ENCODE measurements at places on chromosomes 2 and 18.

- DNase-seq = no peak
These were observed 1.2 kb downstream of the MRPL19 start for GRCh38 chr2:75647771-75648170.

- DNase-seq = no peak
These were observed 61.0 kb downstream of the MGAT5 start for GRCh38 chr2:134314681-134315368.

GRCh38 chr2:257429-257828 lies 6.4 kb downstream of the SH3YL1 start:
- no peak for DNase-seq

DNA sequence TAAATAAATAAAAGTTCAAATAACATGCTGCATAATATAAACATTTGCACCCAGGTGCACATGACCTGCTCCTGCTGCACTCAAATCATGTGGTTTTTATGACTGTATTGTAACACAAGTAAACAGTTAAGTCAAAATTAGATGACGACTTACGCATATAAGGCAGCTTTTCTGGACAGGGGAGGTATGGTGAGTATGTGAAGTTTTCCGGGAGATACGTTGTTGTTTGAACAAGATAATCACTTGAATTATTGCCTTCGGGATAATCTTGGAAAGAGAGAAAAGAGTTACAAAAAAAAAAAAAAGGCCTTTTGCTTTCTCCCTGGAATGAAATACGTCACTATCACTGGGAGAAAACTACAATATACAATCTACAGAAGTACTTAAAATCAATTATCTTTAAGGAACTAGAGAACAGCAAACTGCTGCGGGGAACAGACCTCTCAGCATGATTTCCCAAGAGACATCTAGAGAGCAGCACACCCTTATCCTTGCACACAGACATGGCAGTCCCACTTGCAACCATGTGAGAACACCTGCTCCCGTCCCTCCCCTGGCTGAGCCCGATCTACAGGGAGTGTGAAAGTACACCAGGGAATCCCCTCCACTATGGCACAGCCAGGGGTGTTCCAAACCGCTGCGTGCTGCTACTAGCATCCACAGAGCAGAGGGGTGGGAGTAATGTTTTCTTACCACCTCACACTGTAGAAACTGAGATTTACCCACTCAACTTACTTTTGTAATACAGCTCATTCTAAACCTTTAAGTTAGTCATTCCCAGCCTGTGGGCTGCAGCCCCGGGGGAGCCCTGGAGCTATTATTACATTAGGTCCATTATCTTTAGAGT lies 26.3 kb downstream of the B4GALT6 start:
- DNase-seq = no peak

- DNase-seq = no peak
These were observed 275.7 kb upstream of the SPRED2 start for GRCh38 chr2:65708086-65708485.

DNA sequence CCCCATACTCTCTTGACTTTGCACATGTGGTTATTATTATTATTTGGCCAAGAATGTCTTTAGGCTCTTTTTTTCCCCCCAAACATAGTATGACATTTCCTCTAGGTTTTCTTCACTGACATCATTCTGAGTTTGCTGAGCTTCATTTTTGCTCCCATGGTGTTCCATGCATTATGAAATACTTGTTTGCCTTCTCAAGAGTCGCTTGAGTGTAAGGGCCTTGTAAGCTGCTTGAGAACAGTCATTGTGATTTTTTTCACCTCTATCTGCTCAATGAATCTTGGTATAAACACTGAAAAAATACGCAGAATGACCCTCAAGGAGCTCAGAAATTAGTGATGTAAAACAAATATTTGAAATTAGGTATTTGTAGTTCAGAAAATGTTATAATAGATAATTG lies 688.9 kb downstream of the CNTNAP5 start:
- DNase-seq = no peak

DNA sequence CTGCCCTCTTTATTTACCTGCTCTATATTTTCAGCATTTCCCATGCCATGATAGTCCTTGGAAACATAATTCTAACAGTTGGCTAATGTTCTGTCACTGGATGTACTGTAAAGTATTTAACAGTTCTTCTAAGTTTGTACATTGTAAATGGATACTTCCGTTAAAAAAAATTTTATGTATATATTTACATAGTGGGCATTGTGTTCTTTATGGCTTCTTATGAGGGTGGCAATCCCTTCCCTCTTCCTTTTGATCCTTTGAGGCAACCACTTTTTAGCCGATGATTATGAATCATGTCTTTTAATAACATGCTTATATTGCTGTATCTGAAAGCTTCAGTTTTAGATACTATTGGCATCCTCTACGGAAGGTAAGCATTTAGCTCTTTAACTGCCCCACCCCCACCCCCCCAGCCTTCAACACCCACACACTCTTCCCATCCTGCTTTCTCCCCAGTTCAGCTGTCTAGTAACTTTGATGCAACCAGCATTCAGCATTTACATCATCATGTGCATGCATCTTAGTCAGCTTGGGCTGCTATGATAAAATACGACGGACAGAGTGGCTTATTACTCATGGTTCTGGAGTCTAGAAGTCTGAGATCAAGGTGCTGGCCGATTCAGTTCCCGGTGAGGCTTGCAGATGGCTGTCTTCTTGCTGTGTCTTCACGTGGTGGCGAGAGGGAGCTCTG lies 21.0 kb upstream of the EDAR start:
- DNase-seq = no peak

DNA sequence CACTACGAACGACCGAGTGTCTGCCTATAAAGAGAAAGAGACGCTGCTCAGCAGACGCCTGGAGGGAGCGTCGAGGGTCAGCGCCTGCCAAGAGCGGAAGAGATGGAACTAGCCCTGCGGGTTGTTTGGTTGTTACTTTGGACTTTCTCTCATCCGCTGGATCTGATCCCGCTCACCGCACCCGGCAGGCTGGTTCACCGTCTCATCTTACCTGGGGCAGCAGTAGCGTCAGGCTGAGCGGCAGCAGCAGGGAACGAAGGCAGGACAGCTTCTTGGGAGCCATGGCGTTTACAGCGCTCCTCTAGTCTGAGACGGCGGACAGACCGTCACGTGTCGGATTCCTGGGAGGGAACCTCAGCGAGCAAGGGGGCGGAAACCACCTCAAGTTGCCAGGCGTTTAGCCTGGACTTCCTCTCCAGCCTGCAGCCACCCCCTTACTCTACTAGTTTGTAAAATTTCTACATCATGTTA lies 1.9 kb downstream of the GLB1L start:
- no peak for DNase-seq

GRCh38 chr2:188187726-188188125 lies 103.9 kb upstream of the GULP1 start:
- no peak for DNase-seq

DNA sequence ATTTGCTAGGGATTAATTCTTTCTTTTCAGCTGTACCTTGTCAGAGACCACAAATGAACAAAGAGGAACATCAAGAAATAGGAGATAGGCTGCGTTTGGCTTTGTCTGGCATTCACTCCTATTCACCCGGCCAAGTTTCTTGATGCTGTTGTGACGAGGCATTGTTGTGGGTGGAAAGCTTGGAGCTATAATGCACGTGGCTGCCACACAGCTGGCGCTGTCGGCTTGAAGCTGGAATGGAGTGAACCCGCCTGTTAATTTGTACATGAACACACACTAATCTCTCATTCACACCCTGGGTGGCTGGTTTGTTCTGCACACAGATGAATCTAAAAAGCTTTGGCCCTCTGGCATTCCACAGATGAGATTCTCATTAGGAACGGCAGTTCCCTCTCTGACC lies 274.9 kb upstream of the GYPC start:
- DNase-seq = no peak

DNA sequence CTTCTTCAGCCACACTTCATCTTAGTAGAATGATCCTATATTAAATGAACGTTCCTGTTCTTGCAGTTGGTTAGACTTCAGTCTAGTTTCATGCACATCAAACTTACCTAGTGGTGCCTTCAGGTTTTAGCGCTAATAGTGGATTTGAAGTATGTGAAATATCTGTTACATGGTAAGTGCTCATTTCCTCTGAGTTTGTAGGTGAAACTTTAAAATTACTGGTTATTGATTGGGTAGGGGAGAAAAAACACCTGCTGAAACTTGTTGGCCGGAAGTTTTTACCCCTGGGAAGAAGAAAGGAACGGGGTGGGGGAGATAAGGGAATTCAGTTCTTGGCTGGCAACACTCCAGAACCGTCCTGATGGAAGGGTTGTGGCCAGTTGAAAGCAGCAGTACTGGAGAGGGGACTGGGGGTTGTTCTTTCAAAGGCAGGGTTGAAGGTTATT lies 112.8 kb downstream of the SPTBN1 start:
- no peak for DNase-seq

GRCh38 chr18:63177919-63178821 lies 141.4 kb downstream of the BCL2 start:
- DNase-seq = peak; percentile 42

DNA sequence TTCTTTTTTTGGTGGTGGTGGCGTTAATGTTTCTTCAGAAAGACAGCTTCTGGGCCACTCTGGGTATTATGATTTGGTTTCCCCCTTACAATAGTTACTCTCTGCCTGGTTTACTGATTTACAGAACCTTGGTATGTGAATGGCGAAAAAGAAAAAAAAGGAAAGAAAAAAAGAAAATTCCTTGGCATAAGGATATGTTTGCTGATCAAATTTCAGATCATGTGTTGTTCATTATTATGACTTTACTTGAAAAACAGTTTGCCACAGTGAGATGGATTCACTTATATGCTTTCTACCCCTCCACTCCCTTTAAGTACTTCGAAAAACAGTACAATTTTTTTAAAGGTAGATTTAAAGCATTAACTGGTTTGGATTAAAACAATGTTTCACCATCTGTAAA lies 21.0 kb downstream of the BCL11A start:
- DNase-seq = peak; percentile 70

DNA sequence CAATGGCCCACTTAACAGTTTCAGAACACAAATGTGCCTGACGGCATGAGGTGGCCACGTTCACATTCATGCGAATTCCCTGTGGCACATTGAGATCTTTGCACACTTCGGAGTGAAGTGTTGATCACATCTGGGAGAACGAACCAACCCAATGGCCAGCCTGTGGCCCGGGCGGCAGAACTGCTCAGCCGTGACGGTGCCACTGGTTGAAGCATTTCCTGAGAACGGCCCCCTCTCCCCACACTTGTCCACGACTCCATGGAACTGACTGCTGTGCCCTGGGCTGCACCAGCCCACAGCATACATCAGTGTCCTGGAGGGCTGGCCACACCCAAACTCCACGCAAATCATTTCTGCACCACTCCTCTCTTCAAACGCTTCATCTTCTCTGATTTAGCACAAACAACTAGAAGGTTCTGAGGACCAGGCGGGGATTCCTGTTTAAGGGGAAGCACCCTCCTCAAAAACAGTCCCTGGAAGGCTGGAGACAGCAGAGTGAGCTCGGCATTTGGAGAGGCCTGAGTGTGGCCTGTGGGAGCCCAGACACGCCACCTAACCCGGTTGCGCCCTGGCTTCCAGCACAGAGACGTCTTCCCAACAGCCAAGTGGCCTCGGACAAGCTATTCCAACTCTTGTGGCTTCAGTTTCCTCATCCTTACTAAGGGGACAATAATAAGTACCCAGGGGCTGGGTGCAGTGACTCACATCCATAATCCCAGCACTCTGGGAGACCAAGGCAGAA lies 9.9 kb upstream of the SALL3 start:
- no peak for DNase-seq

DNA sequence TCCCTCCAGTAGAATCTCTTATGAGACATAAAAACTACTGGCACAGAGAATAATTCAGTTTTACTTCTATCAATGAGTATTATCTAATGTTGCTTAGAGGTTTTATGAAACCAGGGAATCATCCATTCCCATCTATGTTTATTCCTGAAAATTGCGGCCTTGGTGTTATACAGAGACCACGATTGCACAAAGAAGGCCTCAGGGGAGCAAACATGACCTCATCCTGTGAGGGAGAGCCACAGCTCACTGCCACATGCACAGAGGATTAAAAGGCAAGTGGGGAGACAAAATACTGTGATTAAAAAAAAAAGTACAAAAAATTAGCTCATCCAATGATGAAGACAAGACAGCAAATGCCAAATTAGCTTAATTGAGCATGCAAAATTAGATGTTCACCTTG lies 111.8 kb upstream of the SLC35G4 start:
- DNase-seq = peak; percentile 54

DNA sequence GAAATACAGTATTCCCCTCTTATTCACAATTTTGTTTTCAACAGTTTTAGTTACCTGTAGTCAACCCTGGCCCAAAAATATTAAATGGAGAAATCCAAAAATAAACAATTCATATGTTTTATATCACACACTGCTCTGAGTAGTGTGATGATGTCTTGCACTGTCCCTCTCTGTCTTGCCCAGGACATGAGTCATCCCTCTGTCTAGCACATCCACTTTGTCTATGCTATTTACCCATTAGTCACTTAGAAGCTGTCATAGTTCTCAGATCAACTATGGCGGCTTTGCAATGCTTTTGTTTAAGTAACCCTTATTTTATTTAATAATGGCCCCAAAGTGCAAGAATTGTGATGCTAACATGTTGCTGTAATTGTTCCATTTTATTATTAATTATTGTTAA lies 380.6 kb upstream of the REG3G start:
- no peak for DNase-seq

- peak; percentile 97 for DNase-seq
These were observed 211.9 kb downstream of the AGPS start for GRCh38 chr2:177604271-177605065.

DNA sequence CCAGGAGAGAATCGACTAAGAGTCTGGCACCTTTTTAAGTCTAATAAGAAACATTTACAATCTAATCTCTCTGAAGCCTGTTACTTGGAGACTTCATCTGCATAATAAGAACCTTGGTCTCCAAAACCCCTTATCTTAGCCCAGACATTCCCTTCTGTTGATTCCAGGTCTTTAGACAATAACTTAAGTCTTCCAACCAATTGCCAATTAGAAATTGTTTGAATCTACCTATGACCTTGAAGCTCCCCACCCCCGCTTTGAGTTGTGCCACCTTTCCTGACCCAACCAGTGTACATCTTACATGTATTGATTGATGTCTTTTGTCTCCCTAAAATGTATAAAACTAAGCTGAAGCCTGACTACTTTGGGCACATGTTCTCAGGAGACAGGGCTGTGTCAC lies 49.5 kb upstream of the DTNA start:
- DNase-seq = no peak

GRCh38 chr2:133732982-133733900 lies 165.0 kb upstream of the NCKAP5 start:
- no peak for DNase-seq

- no peak for DNase-seq
These were observed 52.8 kb downstream of the ADNP2 start for GRCh38 chr18:80161781-80162417.

DNA sequence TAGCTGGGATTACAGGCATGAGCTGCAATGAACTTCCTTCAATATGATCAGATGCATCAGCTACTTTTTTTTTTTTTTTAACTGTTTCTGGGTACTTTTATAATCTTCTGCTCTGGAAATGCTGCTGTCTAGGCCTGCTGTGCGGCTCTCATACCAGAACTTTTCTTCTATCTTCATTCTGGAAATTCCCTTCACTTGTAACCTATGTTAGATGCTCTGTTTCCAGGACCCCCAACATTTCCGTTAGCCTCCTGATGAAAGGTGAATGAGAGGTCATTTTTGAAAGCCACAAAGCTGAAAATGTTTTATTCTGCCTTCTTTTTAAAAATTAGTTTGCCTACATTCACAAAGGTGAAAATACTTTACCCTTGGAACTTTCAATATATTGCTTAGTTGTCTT lies 8.6 kb downstream of the AGFG1 start:
- DNase-seq = no peak
